ENCODE measurements at places on chromosomes 16 and 17.

- no peak for DNase-seq
Observed at GRCh38 chr17:51442088-51442865, 181.9 kb downstream of the UTP18 start.

DNA sequence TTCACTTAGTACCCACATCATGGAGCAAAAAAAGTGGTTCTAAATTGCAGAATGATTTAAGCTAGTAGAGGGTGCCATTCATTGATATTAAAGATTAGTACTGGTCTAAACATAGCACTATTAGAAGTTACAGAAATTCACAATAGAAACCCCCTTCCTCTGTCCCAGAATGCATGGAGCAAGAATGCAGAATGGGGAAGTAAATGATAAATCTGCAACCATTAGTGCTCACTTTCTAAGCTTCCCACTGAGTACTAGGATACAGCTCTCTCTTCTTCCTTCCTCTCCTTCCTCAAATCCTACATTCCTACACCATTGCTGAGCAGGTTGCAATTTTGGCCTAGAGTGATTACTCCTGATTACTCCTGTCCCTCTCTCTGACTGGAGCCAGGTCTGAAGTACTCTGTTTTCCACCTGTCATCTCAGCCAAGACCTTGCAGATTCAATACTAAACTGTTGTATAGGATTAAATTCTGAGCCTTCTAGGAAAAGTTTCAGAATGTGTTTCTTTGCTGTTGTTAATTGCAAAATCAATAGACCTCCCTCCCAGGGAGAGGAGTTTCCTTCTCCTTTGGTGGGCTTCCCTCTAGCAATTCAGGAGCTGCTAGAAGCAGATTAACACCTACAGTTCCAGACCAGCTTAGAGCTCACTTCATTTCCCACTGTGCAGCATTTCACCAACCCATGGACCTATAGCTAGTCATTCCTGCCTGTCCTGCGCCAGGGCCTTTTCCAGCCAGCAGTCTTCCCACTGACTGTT is 165.5 kb upstream of the TBX2 start:
- no peak for DNase-seq

GRCh38 chr17:73132085-73132492 is 32.7 kb upstream of the SSTR2 start:
- DNase-seq, result no peak

GRCh38 chr16:60907645-60908044 is 1128.6 kb downstream of the CDH8 start:
- DNase-seq, result no peak

DNA sequence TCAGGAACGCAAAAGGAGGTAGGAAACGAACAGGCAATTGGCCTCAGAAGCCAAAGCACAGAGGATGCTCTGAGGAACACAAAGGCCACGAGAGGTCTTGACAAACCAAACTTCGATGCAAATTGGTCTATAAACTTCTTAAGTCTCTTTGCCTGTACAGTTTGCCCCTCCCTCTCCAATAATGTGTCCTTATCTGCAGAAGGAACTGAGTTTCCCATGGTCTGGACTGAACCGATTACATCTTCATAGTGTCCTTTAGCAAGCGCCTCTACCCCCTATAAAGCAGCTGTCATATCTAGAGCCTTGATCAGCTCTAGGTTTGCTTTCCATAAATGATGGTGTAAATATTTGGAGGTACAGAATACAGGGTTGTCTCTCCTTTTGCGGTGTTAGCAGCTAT is 3.1 kb upstream of the CDRT4 start:
- DNase-seq, result no peak

Measured in osteoblast (primary cell).